Chondrocyte (in vitro differentiated cells): ENCODE measurements at places on chromosomes 4 and X. TPM values are rescaled to one million over a fixed set of nuclear protein-coding genes. Genes with fewer than 3 reads are reported as not detected.

DNA sequence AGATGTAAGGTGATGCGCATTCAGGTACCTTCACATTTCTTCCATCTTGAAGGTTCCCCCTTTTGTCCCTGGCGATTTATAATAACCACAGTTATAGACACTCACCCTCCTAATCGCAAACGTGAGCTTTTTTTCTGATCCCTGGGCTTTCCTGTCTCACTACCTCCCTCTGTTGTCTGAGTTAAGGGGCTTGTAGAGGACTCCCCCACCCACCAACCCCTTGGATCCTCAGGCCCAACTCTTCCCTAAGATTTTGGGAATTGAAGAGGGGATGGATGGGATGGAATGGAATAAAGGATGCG is 1.4 kb downstream of the CNKSR2 start:
- no peak overlapping the region for H3K27ac ChIP-seq
- H3K27me3 ChIP-seq = peaks cover 30% of the 10 kb centered on the region
- H3K4me1 ChIP-seq = peaks cover 5% of the 10 kb centered on the region
- H3K4me3 ChIP-seq = peak overlapping the region; percentile 89
- no peaks in the 10 kb centered on the region for H3K36me3 ChIP-seq
- no peak for DNase-seq

- H3K4me1 ChIP-seq = peaks cover 8% of the 10 kb centered on the region
- H3K27me3 ChIP-seq = no peaks in the 10 kb centered on the region
- H3K4me3 ChIP-seq = no peak overlapping the region
- peaks cover 8% of the 10 kb centered on the region for H3K36me3 ChIP-seq
- H3K27ac ChIP-seq = no peak overlapping the region
Observed at GRCh38 chr4:87243426-87244053, 23.1 kb upstream of the KLHL8 start.

DNA sequence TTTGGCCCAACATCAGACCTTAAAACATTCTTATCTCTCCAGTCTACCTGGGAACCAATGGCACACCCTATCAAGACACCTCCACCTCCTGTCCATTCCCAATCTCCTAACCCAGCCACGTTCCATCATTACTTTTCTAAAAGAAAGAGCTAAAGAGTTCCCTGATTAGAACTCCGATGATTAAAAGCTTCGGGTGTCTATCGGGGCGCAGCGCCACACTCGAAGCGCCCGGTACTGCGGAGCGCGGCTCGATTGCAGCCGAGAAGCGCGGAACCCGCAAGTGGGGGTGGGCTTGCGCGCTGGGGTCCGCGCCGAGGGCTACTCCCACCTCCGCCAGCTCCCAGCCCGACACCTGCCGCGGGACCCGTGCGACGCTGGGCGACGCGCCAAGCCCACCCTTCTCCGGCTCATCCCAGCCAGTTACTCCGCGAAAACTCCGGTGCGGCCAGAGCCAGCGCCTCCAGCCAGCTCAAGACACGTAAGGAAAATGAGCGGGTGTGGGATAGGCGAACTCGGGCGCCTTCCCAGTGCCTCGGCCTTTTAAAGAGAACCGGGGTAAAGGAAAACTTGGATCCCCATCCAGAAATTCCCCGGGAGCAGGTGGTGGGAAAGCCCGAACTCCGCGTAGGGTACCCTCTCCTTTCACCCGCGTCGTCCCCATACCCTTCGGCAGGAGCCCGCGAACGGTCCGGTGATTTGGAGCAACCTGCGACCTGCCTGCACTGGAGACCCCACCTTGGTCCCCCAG is 593 bp downstream of the NPY1R start:
- H3K27ac ChIP-seq = no peak overlapping the region
- peaks cover 14% of the 10 kb centered on the region for H3K4me1 ChIP-seq
- H3K36me3 ChIP-seq = no peaks in the 10 kb centered on the region
- peaks cover 50% of the 10 kb centered on the region for H3K27me3 ChIP-seq

DNA sequence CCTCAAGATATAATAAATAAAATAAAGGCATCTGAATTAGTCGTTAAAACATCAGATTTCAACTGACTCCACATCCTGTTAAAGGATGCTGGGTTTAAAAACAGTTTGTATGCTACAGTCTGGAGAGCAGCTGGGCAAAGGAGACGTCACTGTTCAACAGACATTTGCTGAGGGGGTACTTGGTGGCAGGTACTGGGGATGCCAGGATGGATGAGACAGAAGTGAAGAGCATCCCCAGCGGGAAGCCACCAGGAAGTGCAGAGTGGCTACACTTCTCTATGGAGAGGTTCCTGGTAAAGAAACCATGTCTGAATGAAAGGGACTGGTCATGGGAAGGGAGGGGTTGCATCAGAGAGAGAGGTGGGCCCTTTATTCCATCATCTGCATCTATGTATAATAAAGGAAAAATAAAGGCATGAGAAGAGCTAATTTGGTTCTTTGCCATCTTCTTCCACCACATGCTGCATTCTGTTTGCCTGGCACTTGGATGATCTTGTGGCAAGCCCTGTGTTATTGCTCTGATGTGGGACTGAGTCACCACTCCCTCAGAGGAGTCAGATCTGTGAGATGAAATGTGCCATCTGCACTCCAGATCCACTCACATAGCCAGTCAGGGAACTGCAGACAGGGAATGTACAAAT is 145.0 kb downstream of the SOWAHB start:
- peak overlapping the region; percentile 99 for H3K27ac ChIP-seq
- peaks cover 90% of the 10 kb centered on the region for H3K4me1 ChIP-seq
- DNase-seq = no peak

- peaks cover 7% of the 10 kb centered on the region for H3K36me3 ChIP-seq
- no peaks in the 10 kb centered on the region for H3K4me1 ChIP-seq
- H3K4me3 ChIP-seq = no peak overlapping the region
Observed at GRCh38 chr4:8370835-8371595, 69.5 kb downstream of the ACOX3 start.

DNA sequence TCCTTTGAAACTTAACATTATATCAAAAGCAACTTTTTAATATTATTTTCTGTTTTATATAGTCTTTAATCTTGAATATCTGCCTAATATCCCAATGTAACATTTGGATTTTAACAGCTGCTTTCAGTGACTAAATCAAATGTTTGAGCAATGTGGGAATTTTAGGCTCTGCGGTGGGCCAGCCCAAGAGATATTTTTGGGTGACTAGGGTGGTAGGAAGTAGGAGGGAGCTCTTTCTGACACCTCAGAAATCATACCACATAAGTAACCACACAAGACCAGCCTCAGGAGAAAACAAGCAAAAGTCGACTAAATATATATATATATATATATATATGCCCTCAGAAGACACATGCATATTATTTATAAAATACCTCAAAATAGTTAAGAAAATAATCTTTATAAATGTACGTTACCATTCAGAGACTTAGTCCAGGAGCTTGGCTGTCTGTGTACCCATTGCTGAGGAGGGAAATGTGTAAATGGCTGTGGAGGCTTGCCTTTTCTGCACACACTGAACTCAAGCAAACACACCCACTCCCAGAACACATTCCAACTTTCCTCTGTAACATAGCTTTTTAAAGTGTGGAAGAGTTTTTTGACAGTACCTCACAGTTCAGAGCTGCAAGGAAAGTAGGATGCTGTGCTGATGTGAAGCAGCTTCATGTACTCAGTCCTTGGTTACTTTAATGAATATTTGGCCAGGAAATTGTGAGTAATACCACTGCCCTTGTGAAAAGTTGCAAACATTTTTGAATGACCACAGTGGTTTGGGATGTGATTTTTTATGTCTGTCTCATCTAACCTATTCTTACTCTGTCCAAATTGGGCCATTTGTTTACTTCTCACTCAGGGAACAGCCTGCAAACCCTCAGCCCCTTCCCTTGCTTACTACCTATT is at the start of gene RTL3:
RTL3 (minus strand) TSS at position 484 of the 900 bp plus-strand sequence. CDS start 908 bp downstream, outside the sequence.
- peaks cover 32% of the 10 kb centered on the region for H3K4me1 ChIP-seq
- H3K27ac ChIP-seq = peak within 1 kb of the TSS; percentile 83
- no peaks in the 10 kb centered on the region for H3K36me3 ChIP-seq
- no peak within 1 kb of the TSS for H3K4me3 ChIP-seq
- no peaks in the 10 kb centered on the region for H3K27me3 ChIP-seq

The BTK gene
- total RNA-seq = not detected in 3 replicates

DNA sequence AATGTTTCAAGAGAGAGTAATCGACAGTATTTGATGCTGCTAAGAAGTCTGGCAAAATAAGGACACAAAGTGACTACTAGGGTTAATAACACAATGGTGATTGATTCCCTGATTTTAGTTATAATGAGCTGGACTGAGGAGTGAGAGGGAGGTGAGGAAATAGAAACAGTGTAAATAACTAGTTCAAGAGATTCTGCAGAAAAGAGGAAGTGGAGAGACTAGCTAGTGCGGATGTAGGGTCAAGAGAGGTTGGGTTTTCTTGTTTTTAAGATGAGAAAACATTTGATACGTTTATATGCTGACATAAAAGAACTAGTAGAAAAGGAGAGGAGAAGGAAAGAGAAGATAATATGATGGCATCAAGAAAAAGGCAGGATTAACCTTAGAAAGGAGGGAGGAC is 12.2 kb upstream of the TRPC5 start:
- no peaks in the 10 kb centered on the region for H3K36me3 ChIP-seq
- H3K4me1 ChIP-seq = no peaks in the 10 kb centered on the region
- no peak overlapping the region for H3K4me3 ChIP-seq
- H3K27me3 ChIP-seq = peaks cover 1% of the 10 kb centered on the region

- H3K4me1 ChIP-seq = peaks cover 13% of the 10 kb centered on the region
- H3K4me3 ChIP-seq = no peak overlapping the region
- H3K27me3 ChIP-seq = no peaks in the 10 kb centered on the region
- no peak for DNase-seq
- H3K27ac ChIP-seq = no peak overlapping the region
Observed at GRCh38 chr4:75007891-75008290, 75.0 kb downstream of the PARM1 start.

- H3K36me3 ChIP-seq = no peaks in the 10 kb centered on the region
- H3K4me3 ChIP-seq = no peak overlapping the region
- peaks cover 18% of the 10 kb centered on the region for H3K4me1 ChIP-seq
- H3K27me3 ChIP-seq = no peaks in the 10 kb centered on the region
- no peak for DNase-seq
- no peak overlapping the region for H3K27ac ChIP-seq
Observed at GRCh38 chr4:123452616-123453015, 56.0 kb downstream of the SPRY1 start.

DNA sequence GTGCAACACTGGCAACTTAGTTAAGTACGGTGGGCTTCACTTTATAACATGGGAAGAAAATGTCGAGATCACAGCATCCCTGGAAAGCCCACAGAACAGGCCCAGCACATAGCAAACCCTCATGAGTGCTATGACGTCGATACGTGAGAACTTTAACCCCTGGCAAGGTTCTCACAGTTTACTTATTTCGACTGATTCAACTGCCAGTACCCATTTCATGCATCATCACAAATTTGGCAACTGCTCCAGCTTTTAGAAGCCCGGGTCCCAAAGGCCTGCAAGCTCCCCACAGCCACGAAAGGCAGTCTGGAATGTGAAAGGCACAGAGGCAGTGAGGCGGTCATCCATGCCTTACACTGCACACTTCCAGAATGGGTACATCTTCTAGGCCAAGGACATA is 41.2 kb downstream of the RELL1 start:
- peaks cover 9% of the 10 kb centered on the region for H3K4me1 ChIP-seq
- peaks cover 4% of the 10 kb centered on the region for H3K36me3 ChIP-seq
- DNase-seq = no peak
- H3K4me3 ChIP-seq = no peak overlapping the region
- no peaks in the 10 kb centered on the region for H3K27me3 ChIP-seq

DNA sequence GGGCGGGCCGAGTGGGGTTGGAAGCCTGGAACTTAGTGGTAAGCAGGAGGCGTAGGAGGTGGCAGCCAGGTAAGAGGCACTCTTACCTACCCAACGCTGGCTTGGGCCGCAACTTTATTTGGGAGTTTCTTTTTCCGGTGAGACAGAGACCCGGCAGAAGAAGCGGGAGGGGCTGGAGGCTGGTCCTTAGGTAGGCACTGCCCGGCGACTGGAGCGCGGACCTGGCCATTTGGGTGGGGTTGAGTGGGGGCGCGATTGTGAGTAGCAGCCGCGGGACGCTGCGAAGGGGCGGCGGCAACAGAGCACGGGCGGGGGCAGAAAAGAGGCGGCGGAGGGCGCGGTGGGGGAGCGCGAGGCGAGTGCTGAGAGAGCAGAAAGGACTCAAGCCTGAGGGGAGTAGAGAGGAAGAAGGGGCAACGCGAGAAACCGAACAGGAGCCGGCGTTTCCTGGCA is 334 bp upstream of the POU4F2 start:
- peak overlapping the region; percentile 60 for H3K4me3 ChIP-seq
- H3K27ac ChIP-seq = no peak overlapping the region
- peaks cover 2% of the 10 kb centered on the region for H3K36me3 ChIP-seq

The NUP54 gene
- 26.1 to 41.5 TPM (median 27.3 TPM) in 3 replicates for total RNA-seq

GRCh38 chr4:168659741-168660465 is 163.1 kb downstream of the PALLD start:
- H3K27me3 ChIP-seq = no peaks in the 10 kb centered on the region
- peaks cover 1% of the 10 kb centered on the region for H3K36me3 ChIP-seq
- H3K27ac ChIP-seq = peak overlapping the region; percentile 92
- no peak overlapping the region for H3K4me3 ChIP-seq

GRCh38 chrX:32582729-32583128 is 628.6 kb downstream of the DMD start:
- no peaks in the 10 kb centered on the region for H3K27me3 ChIP-seq
- H3K27ac ChIP-seq = no peak overlapping the region
- no peaks in the 10 kb centered on the region for H3K36me3 ChIP-seq
- DNase-seq = no peak
- H3K4me3 ChIP-seq = no peak overlapping the region

- no peaks in the 10 kb centered on the region for H3K36me3 ChIP-seq
- no peaks in the 10 kb centered on the region for H3K4me1 ChIP-seq
- H3K4me3 ChIP-seq = no peak overlapping the region
Observed at GRCh38 chrX:135707880-135708279, 5.6 kb upstream of the CT45A1 start.

GRCh38 chrX:30483996-30484395 is 93.6 kb downstream of the TASL start:
- H3K27me3 ChIP-seq = peaks cover 10% of the 10 kb centered on the region
- no peak overlapping the region for H3K27ac ChIP-seq
- no peak overlapping the region for H3K4me3 ChIP-seq
- no peaks in the 10 kb centered on the region for H3K4me1 ChIP-seq
- no peak for DNase-seq
- H3K36me3 ChIP-seq = no peaks in the 10 kb centered on the region
